ENCODE measurements at places on chromosomes 3 and 15.

GRCh38 chr15:88747631-88748030 lies 55.6 kb upstream of the ACAN start:
- no peak for DNase-seq
- H3K27me3 ChIP-seq: peaks cover 6% of the 10 kb centered on the region
- no peaks in the 10 kb centered on the region for H3K36me3 ChIP-seq
- H3K4me3 ChIP-seq: no peak overlapping the region

GRCh38 chr3:154954757-154955156 lies 125.4 kb upstream of the MME start:
- no peak for DNase-seq
- H3K4me3 ChIP-seq: no peak overlapping the region
- no peak overlapping the region for H3K27ac ChIP-seq
- H3K27me3 ChIP-seq: no peaks in the 10 kb centered on the region
- no peaks in the 10 kb centered on the region for H3K4me1 ChIP-seq
- H3K36me3 ChIP-seq: no peaks in the 10 kb centered on the region

DNA sequence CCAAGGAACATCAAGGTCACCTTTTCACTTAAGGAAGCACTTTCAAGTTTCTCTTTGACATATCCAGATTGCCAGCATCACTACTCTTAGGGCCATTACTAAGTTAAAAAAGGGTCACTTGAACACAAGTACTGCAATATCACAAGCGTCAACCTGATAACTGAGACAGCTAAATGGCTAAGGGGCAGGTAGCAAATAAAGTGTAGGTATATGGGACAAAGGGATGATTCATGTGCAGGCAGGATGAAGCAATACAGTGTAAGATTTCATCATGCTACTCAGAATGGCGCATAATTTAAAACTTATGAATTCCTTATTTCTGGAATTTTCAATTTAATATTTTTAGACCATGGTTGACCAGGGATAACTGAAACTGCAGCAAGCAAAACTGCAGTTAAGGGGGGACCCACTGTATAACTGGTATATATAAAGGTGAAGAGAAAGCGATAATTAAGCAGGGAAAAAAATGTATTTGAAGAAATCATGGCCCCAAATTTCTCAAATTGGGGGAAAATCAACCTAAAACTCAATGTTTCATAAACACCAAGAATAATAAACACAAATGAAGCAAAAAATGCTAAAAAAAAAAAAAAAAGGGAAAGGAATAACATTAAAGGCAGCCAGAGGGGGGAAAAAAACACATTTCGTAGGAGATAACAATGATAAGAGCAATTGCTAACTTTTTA lies 13.1 kb downstream of the CCR1 start:
- H3K27ac ChIP-seq: no peak overlapping the region
- H3K36me3 ChIP-seq: no peaks in the 10 kb centered on the region
- DNase-seq: no peak
- H3K4me3 ChIP-seq: no peak overlapping the region
- H3K27me3 ChIP-seq: peaks cover 3% of the 10 kb centered on the region

DNA sequence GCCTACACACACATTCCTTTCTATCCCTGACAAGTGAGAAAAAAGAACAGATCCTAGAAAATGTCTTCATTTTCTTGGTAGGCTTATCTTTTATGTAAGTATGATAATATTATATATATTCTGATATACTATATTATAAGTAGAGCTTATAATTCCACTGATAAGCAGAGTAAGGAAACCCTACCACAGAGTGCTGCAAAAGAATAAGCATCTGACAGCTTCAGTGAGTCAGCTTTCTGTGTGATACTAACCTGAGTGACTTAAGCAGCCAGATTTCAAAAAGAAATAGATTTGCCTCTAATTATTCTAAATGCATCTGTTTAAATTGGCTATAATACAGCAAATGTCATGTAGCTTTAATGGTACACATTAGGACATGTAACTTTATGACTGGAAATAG lies 656.0 kb downstream of the MCTP2 start:
- no peaks in the 10 kb centered on the region for H3K36me3 ChIP-seq
- H3K27ac ChIP-seq: no peak overlapping the region
- DNase-seq: no peak

- no peaks in the 10 kb centered on the region for H3K27me3 ChIP-seq
- DNase-seq: no peak
- no peaks in the 10 kb centered on the region for H3K36me3 ChIP-seq
- H3K4me3 ChIP-seq: no peak overlapping the region
- no peaks in the 10 kb centered on the region for H3K4me1 ChIP-seq
These were observed 15.9 kb downstream of the MYZAP start for GRCh38 chr15:57607570-57608000.

Measured in liver (tissue), 10 donors.